ENCODE measurements at places on chromosomes 13 and 19. TPM values are rescaled to one million over a fixed set of nuclear protein-coding genes. Genes with fewer than 3 reads are reported as not detected.

Gene SPACA6
- 10.8 TPM for total RNA-seq

Gene FOXO1
- total RNA-seq: 166 TPM

Gene TLE2
- total RNA-seq: 23.2 TPM

Gene ZNF98
- total RNA-seq: 0.19 TPM
